ENCODE measurements at places on chromosomes 13 and 19. TPM values are rescaled to one million over a fixed set of nuclear protein-coding genes. Genes with fewer than 3 reads are reported as not detected.

FARP1 gene
- 195 TPM for total RNA-seq

- H3K27ac ChIP-seq, result no peak overlapping the region
- H3K4me1 ChIP-seq, result no peaks in the 10 kb centered on the region
- no peak overlapping the region for H3K4me3 ChIP-seq
- no peaks in the 10 kb centered on the region for H3K27me3 ChIP-seq
Observed at GRCh38 chr19:7442423-7442822, 46.4 kb downstream of the PEX11G start.

DNA sequence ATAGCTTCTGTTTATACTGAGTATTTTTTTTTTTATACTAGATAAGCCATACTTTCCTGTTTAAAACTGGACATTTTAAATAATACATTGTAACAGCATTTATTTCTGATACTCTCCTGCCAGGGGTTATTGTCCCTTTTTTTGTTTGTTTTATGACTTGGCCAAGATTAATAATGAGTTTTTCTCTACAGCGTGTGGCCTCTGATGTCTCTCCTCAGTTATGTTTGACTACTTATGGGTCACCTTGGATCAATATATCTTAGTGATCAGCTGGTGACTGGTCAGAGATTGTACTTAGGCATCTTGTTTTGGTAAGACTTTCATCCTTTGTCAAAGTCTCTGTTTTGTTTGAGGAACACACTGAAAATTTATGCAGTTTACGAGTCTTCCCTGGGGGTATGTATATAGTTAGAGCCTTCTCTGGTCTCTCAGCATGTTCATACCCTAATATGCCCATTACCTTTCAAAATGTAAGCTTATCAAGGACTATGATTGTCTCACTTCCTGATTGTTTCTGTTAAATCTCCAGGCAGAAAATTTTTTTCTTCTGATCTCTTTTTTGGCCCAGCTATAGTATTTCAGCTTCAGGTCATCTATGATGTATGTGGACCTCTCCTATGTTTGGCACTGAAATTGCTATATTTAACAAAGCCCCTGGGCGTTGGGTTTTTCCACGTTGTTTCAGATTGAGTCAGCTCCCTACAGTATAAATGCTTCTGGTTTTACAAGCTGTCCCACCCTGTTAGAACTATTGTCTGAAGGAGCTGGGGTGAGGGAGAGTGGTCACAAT, 87.9 kb downstream of the URI1 start:
- no peak for DNase-seq
- peaks cover 46% of the 10 kb centered on the region for H3K36me3 ChIP-seq
- no peak overlapping the region for H3K4me3 ChIP-seq
- H3K4me1 ChIP-seq, result peaks cover 14% of the 10 kb centered on the region
- no peaks in the 10 kb centered on the region for H3K27me3 ChIP-seq

ELL gene
- total RNA-seq, result 16.7 TPM

DNA sequence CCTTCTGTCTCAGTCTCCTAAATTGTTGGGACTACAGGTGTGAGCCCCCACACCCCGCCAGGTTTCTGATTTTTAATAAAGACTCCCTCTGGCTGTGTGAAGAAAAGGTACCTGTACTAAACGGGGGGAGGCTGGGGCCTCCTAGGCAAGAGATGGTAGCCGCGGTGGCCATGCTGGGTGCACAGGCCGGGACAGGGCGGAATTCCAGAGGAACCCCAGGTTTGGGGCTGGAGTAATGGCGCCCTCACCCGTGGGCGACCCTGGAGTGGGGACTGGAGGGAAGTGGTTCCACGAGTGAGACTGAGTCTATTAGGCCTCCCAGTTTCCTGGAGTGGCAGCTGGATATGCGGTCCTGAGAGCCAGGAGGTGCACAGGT, 1.6 kb upstream of the CBARP start:
- H3K27me3 ChIP-seq, result no peaks in the 10 kb centered on the region
- H3K4me3 ChIP-seq, result peak overlapping the region; percentile 86
- H3K36me3 ChIP-seq, result no peaks in the 10 kb centered on the region
- peak overlapping the region; percentile 83 for H3K27ac ChIP-seq
- peaks cover 12% of the 10 kb centered on the region for H3K4me1 ChIP-seq

DNA sequence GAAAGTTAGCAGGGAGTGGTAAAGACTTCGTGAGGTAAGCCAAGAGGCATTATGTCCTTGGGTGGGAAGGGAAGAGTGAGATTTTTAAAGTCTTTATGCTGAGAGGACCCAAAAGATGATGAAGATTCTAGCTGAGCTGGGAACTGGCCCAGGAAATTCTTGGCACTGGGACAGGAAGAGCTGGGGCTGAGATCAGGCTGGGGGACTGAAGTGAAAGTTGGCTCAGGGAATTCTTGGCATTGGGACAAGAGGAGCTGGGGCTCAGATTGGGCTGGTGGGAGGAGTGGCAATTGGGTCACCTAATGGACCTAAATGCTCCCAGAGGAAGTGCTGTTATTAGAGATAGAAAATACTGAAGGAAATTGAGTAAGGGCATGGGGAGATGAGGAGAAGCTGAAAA, 8.8 kb downstream of the SCEL start:
- peak overlapping the region; percentile 44 for H3K4me3 ChIP-seq
- peaks cover 4% of the 10 kb centered on the region for H3K36me3 ChIP-seq
- H3K4me1 ChIP-seq, result peaks cover 8% of the 10 kb centered on the region
- no peak for DNase-seq
- H3K27me3 ChIP-seq, result no peaks in the 10 kb centered on the region

DNA sequence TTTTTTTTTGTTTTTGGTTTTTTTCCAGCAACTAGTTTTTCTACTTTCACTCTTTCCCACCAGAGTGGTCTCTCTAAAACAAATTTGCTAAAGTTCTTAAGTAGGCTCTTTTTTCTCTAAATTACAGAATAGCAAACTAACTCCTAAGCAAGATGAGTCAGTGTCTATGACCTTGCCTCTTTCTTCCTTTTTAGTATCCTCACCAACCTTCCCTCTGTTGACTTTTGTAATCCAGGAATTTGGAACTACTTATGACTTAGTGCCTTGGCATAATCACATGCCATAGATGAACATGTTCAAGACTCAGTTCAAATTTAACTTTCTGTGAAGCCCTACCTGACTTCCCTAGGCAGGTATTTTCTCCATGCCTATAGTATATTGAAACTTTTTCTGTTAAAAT, 32.3 kb upstream of the AKAP11 start:
- H3K36me3 ChIP-seq, result peaks cover 12% of the 10 kb centered on the region
- H3K27me3 ChIP-seq, result no peaks in the 10 kb centered on the region
- H3K4me3 ChIP-seq, result no peak overlapping the region
- no peaks in the 10 kb centered on the region for H3K4me1 ChIP-seq
- DNase-seq, result no peak
- H3K27ac ChIP-seq, result no peak overlapping the region

- peaks cover 7% of the 10 kb centered on the region for H3K4me1 ChIP-seq
- H3K36me3 ChIP-seq, result no peaks in the 10 kb centered on the region
- H3K27ac ChIP-seq, result no peak overlapping the region
- no peaks in the 10 kb centered on the region for H3K27me3 ChIP-seq
- DNase-seq, result no peak
- H3K4me3 ChIP-seq, result no peak overlapping the region
Observed at GRCh38 chr13:113407103-113407530, 43.2 kb upstream of the GRTP1 start.

ERICH4 gene
- 0.56 TPM for total RNA-seq

SOX1 gene
- total RNA-seq, result 0.17 TPM

SULT2B1 gene
- 5.3 TPM for total RNA-seq

GRCh38 chr13:113759525-113760137, 605 bp downstream of the TMEM255B start:
- H3K27ac ChIP-seq, result no peak overlapping the region
- peaks cover 6% of the 10 kb centered on the region for H3K4me1 ChIP-seq
- peak overlapping the region; percentile 92 for H3K4me3 ChIP-seq
- H3K27me3 ChIP-seq, result peaks cover 56% of the 10 kb centered on the region
- peaks cover 4% of the 10 kb centered on the region for H3K36me3 ChIP-seq
- DNase-seq, result no peak

GRCh38 chr19:49150106-49150943, 4.9 kb downstream of the HRC start:
- peaks cover 20% of the 10 kb centered on the region for H3K4me1 ChIP-seq
- H3K4me3 ChIP-seq, result peak overlapping the region; percentile 95
- peaks cover 3% of the 10 kb centered on the region for H3K27me3 ChIP-seq

GRCh38 chr19:5337126-5337525, 3.5 kb downstream of the PTPRS start:
- H3K4me3 ChIP-seq, result peak overlapping the region; percentile 60
- H3K36me3 ChIP-seq, result no peaks in the 10 kb centered on the region
- DNase-seq, result no peak

DNA sequence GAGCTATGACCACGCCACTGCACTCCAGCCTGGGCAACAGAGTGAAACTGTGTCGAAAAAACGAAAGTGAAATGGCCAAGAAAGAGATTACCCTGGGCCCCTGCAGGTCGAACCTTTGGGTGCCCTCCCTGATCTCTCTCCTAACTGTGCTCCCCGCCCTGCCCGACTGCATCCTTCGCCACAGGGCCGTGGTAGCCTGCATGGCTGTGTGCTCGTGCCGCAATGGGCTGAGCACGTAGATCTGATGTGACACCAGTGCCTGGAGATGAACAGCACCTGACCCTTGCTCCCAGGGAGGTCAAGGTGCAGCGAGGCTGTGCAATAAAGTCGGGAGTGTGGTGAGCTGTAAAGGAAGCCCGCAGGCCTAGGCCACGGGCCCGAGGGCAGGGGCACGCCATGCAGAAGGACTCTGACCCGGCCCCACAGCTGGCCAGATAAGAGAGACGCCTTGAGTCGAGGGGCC, 60.2 kb downstream of the PEX11G start:
- H3K4me3 ChIP-seq, result no peak overlapping the region
- no peaks in the 10 kb centered on the region for H3K4me1 ChIP-seq
- DNase-seq, result no peak
- no peak overlapping the region for H3K27ac ChIP-seq
